SJCRH30 (cell line): ENCODE measurements at places on chromosomes 7 and 10. TPM values are rescaled to one million over a fixed set of nuclear protein-coding genes. Genes with fewer than 3 reads are reported as not detected.

Gene EBF3
- total RNA-seq = 13.1 and 13.2 TPM in 2 replicates

Gene GSAP
- not detected in 2 replicates for total RNA-seq

Gene C10orf62
- total RNA-seq = 0.75 and 0.84 TPM in 2 replicates

Gene CD36
- total RNA-seq = 0.13 and 0.22 TPM in 2 replicates

- no peak for DNase-seq
These were observed 35.4 kb downstream of the TET1 start for GRCh38 chr10:68595513-68595912.

- DNase-seq = no peak
These were observed 15.6 kb downstream of the SUFU start for GRCh38 chr10:102519246-102519825.
